Upper lobe of left lung (tissue), 6 donors: ENCODE measurements at places on chromosomes 1 and 21.

- DNase-seq = no peak
These were observed 36.6 kb downstream of the WNT3A start for GRCh38 chr1:228043281-228043848.

GRCh38 chr1:227043755-227044154 lies 103.7 kb downstream of the COQ8A start:
- DNase-seq = no peak

- no peak for DNase-seq
These were observed 463.1 kb downstream of the USP25 start for GRCh38 chr21:16192902-16193301.

GRCh38 chr1:226549094-226549936 lies 751 bp downstream of the STUM start:
- no peak for DNase-seq

DNA sequence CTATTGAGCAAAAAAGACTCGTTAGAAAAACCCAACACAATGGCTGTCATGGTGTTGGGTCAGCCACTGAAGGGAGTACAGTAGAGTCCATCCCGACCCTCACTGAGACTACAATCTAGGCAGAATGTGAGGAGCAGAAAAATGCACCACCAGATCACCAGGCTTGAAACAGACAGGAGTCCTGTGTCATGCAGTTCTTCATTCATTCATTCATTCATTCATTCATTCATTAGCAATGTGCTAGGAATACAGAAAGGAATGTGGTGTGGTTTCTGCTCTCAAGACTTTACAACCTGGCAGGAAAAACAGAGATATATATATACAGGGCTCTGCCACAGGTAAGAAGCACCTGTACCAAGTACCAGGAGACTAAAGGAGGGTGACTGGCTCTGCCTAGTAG lies 392.3 kb downstream of the OMA1 start:
- DNase-seq = no peak

DNA sequence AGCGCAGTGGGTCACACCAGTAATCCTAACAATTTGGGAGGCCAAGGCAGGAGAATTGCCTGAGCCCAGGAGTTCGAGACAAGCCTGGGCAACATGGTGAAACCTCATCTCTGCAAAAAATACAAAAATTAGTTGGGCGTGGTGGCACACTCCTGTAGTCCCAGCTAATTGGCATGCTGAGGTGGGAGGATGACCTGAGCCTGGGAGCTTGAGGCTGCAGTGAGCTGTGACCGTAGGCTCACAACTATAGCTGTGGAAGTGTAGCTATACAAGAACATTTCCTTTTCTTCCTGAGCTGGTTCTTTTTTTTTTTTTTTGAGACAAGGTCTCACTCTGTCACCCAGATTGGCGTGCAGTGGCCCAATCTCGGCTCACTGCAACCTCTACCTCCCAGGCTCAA lies 19.1 kb upstream of the ZNF697 start:
- DNase-seq = no peak

DNA sequence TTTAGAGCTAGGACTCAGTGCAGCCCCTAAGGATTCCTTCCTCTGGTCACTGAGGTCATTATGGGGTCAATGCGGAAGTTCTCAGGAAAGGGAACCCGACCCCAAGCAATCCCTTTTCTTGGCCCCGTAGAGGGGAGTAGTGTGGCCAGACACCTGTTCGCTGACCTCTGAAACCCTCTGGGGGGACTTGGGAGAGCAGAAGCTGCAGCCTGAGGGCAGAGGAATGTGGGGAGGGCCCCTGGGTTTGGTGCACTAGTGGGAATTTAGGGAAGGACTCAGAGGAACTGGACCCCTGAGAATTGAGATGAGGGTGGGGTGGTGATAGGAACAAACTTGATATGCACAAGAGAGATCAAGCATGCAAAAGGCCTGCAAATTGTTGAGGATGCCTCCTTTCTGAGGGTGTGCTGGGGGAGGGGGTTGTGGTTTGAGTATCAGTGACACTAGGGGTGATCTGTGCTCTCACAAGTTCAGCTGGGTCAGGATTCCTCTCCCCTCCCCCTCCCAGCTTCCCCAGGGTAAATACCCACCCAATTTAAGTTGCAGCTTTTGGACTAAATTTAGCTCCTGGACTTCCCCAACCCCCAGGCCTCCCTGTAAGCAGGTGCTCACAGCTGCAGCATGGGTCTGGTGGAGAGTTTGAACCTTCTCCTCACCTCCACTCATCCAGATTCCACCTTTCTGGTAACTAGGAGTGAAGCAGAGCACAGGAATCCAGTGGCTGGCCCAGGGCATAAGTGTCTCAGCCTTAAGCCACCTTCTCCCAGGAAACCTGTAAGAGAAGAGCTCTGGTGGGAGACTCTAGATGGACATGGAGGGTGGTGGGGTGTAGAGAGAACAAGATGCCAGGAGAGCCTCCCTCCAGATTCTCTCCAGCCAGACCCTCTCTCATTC lies 13.5 kb downstream of the ADAMTSL4 start:
- peak; percentile 77 for DNase-seq

DNA sequence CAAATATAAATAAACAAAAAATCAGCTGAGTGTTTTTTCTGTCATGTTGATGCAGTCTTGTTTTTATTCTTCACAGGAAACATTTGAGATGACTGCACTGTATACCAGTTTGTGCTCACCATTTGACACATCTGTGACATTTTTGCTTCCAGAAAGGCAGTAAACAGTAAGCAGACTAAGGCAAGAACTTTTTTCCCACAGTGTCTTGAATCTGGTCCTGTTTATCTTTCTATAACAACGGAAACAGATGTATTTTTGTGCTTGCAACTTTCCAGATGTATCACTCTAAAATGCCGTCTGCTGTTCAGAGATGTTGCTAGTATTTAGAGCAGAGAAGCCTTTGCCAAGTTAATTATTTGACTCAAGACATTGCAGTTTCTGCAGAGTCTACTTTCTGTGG lies 105.5 kb downstream of the ZC3H11B start:
- DNase-seq = no peak

DNA sequence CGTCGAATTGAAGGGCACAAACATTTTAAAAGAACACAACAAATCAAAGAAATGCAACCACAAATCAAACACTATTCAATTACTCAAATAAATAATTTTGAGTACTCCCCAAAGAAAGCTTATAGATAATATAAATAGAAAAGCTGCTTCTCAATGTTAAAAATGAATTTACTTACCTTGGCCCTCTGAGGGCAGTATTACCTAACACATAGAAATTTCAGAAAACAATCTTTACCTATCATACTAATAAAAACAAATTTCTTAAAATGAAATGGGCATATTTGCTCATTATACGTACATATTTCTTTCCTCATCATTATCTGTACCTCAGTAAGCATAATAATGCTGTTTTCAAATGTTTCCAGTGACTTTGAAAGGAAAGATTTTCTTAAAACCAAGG lies 141.8 kb downstream of the AKT3 start:
- no peak for DNase-seq

DNA sequence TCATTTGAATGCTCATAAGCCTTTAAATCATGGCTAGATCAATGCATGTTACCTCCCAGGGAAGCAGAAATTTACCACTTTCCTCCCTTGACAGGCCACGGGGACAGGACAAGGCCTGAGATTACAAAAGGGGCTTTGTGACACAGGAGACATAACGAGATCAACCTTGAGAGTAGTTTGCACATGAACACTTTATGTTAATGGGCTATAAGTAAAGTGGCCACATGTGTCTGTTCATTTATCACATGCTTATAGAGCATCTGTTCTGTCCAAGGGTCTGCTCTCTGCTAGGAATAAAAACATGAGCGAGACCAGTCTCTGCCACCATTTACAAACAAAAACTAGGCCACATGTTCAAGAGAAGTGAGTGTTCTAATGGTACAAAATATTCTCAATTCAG lies 144.1 kb upstream of the C8B start:
- DNase-seq = no peak

DNA sequence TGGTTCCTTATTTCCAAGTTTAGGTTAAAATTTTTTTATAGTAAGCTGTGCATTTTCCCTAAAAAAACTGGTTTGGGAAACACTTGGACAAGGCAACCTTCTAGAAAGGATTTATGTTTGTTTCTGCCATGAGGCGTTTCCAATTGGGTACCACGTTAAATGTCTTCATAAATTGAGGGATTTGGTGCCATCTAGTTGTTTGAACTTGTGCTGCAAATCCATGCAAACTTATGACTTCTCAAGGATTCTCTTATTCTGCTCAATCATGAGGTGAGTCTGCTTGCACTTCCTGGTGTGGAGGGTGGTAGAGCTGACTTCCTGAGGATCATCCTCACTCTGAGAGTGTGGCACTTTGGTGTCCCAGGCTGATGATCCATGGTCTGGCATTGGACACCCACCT lies 123.3 kb downstream of the PCNX2 start:
- no peak for DNase-seq

GRCh38 chr1:5725406-5725805 lies 266.8 kb downstream of the NPHP4 start:
- DNase-seq = no peak

GRCh38 chr21:45542242-45542666 lies at the start of gene SLC19A1:
Gene SLC19A1 (minus strand): TSS chr21:45542440. CDS start chr21:45537959, 4,481 bp downstream.
- DNase-seq = peak; percentile 77

DNA sequence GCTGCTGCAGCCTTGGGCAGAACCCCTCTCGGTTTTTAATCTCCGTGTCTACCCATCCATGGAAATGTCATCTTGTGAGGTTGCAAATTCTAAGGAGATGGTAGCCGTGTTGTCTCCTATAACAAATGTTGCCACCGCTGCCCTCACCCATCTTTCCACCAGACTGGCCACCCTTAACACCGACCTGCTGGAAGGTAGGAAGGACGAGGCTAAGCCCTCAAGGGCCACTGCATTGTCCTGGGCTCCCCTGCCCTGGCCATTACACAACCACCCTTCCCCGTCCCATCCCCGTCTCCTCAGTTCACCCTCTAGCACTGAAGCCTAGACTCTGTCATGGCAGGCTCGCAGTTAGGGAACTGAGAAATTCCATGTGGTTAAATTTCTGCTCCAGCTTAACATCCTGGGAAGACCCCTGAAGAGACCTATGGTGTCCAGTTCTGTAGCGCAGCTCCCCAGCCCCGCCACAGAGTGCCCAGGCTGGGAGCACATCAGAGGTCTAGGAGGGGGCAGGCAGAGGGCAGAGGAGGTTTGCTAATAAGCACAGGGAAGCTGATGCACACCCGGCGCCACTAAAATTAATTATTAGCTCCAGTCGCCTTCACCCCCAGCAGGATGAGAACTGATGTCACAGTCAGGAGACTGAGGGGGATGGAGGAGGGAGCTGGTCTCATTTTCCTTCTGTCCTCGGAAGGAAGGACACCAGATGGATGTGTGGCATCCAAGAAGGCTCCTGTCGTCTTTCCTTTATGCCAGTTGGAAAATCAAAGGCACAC lies 38.3 kb downstream of the STUM start:
- no peak for DNase-seq

DNA sequence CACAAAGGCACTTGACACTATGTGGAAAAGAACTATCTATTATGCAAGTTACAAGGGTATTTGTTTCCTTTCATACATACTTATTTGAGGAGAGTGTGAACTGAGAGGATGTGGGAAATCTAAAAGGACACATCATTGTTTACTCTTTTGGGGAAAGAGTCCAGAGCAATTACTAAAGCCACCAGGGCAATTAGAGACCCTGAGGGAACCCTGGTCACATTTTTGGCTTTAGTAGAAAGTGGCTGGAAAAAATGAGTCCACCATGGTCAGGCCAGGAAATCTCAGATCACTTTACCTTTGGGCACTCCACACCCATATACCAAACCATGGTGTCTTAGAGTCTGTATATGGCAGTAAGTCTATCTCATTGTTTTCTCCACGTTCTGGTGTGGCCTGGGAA lies 243.3 kb downstream of the HLX start:
- DNase-seq = no peak

DNA sequence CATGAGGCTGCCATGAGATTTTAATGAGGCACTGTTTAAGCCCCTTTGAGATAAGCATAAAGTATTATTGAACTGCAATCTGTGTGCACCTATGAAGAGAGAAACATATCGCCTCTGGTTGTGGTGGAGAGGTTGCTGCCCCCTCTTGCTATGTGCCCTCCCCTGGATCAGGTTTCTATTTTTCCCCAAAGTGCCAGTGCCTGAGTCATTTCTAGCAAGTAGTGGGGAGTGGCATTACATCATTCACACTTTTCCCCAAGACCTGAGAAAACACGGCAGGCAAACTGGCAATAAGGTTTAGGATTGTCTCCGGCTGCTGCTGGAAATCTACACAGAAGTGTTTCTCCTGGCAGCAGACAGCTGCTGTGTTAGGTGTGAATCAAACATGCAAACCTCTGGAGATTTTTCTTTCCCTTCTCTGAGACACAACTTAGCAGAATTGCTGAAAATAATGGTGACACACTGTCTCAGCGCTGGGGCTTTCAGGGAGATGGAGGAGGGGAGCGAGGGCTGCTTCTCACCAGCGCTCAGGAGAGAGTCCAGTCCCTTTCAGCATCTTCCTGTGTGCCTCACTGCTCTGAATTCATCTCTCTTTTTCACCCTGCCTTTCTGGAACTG lies 13.7 kb upstream of the RGS16 start:
- DNase-seq = peak; percentile 46

DNA sequence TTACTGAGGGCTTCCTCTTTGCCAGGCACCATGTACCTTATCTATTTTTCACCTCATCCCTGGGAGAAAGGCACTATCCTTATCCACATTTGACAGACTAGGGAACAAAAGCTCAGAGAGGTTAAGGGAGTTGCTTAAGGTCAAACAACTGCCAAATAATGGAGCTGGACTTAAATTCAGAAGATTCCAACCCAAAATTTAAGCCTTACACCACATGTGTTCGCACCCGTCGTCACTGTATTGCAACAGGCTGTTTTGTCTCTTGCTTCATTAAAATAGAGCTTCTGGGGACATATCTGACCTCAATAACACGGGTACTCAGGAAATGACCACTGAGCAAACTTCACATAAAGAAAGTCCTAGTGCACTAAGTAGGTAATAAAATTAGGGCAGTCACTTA lies 62.0 kb downstream of the TRABD2B start:
- no peak for DNase-seq

DNA sequence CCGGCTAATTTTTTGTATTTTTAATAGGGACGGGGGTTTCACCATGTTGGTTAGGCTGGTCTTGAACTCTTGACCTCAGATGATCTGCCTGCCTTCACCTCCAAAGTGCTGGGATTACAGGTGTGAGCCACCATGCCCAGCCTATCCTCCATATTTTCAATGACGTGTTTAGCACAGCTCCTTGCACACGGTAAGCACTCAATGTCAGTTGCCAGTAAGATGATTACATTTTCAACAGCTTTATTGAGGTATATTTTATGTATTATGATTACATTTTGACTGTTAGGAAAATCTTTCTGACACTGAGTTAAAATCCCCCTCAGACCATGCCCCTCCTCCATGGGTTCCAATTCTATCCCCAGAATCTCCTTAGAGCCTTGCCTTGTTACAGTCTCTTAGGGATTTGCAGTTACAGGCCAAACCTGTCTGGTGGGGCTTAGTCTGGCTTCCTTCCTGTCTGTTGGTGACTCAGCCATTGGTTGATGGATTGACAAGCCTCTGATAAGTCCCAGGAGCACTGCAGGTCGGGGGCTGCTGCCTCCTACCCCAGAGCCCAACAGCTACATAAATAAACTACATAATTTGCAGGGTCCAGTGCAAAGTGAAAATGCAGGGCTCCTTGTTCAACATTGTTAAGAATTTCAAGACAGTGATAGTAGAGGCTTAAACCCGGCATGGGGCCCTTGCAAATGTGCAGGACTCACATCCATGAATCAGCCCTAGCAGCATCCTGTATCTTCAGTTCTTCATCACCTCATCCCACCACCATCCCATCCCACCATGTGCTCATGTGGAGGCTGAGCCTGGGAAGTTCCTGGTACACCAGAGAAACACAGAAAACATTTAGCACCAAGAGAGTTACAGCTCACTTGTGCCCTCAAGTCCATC lies 23.4 kb downstream of the COA7 start:
- no peak for DNase-seq
